NCI-H226 (cell line): ENCODE measurements at places on chromosomes 3 and 15.

- DNase-seq: no peak
Observed at GRCh38 chr3:188174317-188175044, 20.5 kb downstream of the LPP start.

DNA sequence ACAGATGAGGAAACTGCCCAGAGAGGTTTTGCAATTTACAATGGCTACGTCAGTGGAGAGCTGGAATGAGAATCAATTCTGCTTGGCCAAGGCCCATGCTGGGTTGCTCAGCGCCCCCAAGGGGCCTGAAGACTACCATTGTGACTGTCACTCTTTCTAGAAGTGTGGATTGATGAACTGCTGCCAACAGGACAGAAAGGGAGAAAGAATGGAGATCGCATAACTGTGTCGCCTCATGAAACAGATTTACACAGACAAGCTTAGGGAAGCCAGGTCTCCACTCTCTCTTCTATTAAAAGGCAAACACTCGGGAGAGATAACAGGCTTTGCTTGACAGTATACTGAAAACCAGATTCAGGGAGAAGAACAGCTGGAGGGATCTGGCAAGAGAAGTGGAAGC lies 160.0 kb downstream of the STT3B start:
- no peak for DNase-seq

DNA sequence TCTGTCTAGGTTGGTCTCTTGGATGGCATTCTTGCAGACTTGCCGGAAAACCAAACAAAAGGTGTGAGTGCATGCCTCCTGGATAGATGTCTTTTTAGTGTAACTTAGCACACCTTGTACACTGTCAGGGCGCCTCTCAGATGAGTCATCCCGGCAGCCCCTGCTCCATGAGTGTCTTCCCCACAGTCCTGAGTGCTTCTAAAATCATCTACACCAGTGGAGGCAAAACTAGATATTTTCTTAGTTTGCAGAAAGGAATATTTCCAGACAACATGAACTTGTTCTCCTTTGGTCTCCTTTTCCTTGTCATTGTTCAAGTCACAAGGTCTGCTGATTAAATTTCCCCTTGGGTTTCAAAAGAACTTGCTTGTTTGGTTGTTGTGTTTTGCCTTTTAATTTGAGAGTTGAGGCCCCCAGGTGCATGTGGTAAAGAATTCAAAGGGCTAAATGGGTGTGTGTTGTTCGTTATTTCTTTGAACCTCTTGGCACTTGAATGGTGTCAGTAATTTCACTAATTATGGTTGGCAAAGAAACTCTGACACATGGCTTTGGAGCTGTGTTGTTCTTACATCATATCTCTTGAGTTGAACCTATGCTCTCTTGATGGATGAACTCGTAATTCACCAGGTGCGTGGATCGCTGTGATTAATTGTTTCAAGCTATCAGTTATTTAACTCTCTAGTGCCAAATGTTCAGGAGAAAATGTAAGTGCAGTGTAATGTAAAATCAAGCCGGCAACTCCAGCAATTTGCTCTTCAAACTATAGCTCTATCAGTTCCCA lies 98.2 kb downstream of the IGF1R start:
- no peak for DNase-seq

DNA sequence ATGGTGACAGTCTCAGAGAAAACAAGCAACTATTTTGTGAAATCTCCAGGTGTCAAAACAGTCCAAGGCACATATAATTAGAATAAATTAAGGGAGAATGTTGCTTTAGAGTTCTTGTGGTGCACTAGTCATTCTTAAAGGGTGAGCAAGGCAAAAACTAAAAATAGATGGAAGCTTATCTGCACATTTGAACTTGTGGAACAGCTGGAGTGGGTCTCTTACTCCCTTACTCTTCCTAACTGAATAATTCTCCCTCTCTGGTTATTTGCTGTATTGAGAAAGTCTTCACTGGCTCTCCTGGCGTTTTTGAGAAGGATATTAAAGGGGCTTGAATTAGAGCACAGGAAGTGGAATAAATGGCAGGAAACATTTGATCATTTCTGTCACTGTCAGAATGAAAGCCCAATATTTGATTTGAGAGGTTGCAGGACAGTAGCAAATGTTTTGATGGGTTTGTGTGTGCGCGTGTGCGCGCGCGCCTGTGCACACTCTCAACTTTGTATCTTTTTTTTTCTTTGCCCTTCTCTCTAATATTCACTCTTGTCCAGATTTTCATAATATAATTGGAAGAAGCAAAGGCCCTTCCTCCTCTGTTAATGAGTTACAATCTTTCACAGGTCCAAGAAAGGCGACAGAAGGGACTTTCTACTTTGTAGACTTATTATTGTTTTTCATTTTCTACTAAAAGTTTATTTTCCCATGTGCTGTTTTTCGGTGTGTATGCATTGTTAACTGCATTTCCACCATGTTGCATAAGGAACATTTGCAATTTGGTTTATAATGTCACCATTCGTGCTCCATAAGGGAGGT lies 40.9 kb downstream of the AKAP13 start:
- peak; percentile 37 for DNase-seq

GRCh38 chr3:59654123-59654479 lies 604.3 kb upstream of the CFAP20DC start:
- no peak for DNase-seq

DNA sequence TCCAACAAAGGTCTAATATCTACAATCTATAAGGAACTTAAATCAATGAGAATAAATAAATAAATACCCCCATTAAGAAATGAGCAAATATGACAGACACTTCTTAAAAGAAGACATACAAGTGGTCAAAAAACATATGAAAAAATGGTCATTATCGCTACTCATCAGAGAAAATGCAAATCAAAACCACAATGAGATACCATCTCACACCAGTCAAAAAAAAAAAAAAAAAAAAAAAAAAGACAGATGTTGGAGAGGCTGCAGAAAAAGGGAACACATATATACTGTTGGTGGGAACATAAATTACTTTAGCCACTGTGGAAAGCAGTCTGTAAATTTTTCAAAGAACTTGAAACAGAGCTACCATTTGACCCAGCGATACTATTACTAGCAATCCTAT lies 31.6 kb upstream of the OR5H6 start:
- no peak for DNase-seq

- DNase-seq: no peak
Observed at GRCh38 chr15:70522323-70522966, 240.9 kb downstream of the UACA start.

GRCh38 chr3:128698211-128699047 lies 27.6 kb upstream of the RAB7A start:
- DNase-seq: no peak

DNA sequence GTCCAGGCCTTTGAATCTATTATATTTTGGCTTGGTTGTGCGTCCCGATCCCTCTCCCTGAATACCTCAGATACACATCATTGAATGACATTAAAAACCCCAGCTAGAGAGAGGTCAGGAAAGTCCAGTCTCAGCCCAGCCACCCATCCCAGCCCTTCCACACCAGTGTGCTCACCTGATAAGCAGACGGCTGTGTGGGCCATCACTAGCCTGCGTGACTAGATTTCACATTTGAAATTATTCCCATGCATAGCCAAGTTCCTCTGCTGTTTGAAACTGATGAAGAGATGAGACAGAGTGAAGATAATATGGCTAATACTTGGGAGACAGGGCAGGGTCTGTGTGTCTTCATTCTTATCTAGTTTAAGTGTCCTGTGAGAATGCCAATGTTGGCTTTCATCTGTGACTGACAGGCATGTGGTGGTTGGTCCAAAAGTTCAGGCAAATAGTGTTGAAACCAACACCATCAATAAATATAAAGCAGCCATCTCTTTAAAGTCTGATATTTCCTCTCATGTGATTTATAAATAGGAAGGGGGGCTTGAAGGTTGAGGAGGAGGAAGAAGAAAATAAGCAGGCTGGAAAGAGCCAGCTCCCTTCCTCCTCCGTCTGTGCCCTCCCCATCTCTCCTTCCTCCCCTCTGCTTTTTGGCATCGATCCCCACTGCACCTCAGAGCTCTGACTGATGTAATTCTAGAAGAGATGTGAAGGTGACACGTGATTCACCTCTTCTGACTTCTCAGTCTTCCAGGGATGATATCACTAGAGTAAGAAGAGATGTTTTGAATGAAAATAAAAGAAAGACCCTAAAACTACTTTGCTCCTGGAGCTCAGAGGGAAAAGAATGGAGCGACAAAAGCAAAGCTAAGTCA lies 5.1 kb downstream of the FAM43A start:
- DNase-seq: peak; percentile 69

- peak; percentile 52 for DNase-seq
Observed at GRCh38 chr3:124881976-124882697, 5.0 kb downstream of the ITGB5 start.

GRCh38 chr3:122004991-122005565 lies 17.0 kb downstream of the ILDR1 start:
- no peak for DNase-seq

- no peak for DNase-seq
Observed at GRCh38 chr15:94002041-94002440, 229.3 kb upstream of the MCTP2 start.

DNA sequence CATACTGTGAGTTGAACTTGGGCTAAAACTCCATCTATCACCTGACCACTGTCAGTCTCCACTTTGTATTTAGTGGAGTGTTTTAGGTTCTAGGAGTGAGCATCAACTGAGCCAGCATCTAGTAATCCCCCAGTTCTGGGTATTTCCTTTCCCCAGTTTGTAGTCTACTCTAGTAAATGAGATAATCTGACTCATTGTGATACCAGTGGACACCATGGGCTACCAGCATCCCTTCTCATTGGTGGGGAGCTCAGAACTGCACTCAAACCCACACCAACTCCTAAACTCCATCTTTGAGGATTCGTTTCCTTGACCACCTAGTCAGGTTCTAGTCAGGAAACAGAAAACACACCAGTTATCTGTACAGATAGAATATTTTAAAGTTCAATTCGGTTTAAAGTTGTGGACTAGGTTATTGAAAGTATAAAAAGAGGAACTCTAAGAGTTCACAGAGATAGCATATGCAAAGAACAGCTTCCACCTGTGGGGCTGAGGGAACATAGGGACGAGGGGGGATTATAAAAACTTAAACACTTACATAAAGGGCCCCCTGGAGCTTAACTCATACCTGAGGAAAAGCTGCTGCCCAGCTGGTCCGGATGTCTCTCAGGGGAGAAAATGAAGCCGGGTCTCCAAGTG lies 36.0 kb downstream of the LEO1 start:
- peak; percentile 19 for DNase-seq

DNA sequence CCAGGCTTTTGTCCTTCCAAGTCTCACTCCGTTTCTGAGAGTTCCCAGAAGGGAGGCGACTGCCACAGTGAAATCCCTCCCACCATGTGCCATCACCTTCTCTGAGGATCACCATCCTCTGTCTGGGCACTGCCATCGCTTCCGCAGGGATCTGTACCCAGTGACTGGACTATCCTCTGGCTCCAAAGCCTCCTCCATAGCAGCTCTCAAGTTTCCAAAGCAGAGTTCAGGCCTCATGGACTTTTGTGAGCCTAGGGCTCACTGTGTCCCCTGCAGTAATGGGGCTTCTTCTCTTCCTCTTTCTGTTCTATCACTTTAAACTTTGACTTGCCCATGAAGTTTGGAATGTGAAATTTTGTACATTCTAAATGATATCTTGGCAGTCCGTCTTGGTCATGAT lies 63.9 kb downstream of the TIPARP start:
- no peak for DNase-seq

DNA sequence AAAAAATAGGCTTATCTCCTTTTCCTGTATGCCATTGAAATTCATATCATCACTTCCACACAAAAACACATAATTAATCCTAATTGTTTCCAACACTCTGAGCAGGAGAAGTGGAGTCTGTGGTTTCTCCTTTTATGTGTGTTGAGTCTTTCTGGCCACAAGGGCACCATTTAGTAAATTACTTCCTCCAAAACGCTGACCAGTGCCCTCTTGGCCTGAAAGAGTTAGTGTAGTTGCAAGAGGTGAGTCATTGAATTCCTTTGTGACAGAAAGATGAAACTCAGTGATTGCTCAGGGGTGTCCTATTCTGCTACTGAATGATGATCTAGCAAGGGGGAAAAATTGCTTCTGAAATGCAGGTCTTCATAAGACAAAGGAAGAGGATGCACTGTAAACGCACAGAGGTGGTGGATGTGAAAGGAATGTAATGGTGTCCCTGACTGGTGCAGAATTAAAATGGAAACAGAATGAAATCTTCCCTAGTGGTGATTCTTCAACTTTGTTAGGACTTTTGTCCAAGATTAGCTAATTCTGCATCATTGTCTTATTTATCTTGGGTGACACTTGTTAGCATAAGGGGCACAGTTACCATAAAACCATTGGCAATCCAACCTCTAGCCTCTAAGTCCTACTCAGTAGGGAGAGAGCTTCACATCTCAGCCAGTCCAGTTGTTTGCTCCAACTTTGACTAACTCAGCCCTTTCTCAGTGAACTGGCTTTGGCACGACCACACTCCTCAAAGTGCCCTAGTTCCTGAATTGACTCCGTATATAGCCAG lies 208.4 kb upstream of the NANOGP8 start:
- peak; percentile 47 for DNase-seq

GRCh38 chr3:177680472-177680821 lies 483.2 kb upstream of the TBL1XR1 start:
- DNase-seq: peak; percentile 28

- no peak for DNase-seq
Observed at GRCh38 chr3:77102951-77103769, 63.3 kb downstream of the ROBO2 start.

DNA sequence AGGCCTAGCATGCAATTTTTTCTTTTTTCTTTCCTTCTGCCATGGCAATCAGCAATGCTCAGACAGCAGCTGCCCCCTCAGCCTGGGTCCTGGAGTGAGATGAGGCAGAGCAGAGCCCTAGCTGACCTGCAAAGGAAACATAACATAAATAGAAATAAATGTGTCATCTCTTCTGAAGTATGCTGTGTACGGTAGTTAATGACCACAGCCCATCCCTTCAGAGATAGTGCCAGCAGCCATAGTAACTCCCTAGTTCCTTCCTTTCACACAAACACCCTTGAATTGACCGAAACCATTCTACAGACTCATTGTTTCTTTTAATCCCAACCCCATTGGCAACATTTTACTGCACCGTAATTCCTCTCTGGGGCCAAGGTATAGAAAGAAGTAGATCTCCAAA lies 8.4 kb upstream of the CD47 start:
- no peak for DNase-seq

GRCh38 chr3:129112308-129113052 lies 9.1 kb downstream of the RAB43 start:
- DNase-seq: no peak

DNA sequence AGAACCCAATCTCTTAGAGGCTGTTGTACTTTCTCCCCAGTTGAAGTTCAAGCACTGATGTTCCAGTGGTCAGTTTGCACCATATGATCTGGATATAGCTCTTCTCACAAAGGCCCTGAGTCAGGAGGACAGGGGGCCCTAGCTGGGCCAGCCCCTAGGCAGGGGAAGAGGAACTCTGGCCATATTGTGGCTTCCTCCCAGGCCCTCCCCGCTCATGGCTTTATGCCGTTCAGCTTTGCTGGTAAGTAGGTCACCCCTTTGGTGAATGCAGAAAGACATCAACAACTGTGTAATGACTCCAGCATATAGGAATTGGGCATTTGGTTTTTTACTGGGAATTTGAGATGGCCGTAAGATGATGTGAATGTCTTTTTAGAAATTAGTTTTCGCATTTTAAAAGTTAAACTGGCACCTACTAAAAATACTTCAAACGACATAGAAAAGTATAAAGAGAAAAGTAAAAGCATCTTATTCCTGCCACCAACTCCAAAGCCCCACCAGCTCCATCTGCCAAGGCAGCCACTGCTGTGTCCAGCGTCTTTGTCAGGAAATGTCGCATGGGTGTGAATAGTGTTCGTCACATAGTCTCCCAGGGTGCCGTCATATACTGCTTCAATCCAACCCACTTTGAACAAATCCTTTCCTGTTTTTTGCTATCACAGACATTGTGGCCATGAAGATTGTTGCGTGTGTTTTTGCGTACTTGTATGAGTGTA lies 25.3 kb downstream of the CCR9 start:
- DNase-seq: no peak

- DNase-seq: no peak
Observed at GRCh38 chr15:90036806-90037510, 35.8 kb downstream of the ZNF710 start.
